ENCODE measurements at places on chromosomes 3 and 15.

- DNase-seq, result no peak
Observed at GRCh38 chr3:45417930-45418847, 29.8 kb downstream of the LARS2 start.

DNA sequence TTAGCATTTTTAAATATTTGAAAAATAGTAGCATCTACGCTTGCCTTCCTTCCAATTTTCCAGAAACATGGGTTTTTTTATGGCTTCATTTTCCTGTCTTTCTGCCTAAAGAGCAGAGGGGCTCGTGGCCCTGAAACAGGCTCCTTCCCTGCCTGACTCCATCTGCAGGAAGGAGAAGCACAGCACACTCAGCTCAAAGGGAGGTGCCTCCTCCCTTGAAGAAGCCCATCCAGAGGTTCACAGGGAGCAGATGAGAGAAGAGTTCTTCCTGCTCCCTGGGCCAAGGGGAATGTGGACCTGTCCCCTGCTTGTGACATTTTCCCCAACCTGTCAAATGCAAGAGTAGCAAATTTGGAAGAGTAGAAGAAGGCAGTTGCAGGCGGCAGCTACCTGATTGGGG, 55.8 kb downstream of the BBX start:
- DNase-seq, result no peak

GRCh38 chr15:78050826-78051225, 26.7 kb downstream of the TBC1D2B start:
- DNase-seq, result no peak

GRCh38 chr15:62588938-62589670, 424.0 kb upstream of the C2CD4B start:
- DNase-seq, result no peak

DNA sequence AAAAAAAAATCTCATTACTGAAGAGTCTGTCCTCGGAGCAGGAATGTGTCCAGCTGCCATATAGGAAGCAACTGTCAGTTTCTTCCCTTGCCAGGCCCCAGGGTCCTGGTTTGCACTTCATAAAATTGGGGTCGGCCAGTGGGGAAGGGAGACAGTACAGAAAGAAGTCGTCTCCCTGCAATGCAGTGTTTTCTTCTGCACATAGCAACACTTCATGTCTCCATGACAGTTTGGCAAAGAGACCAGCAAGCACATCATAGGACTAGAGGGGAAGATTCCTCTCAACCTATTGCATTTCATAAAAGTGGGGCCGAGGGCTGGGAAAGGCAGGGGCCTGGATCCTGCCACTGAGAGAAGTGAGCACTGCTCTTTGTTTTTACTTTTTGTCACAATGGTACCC, 138.2 kb upstream of the HACD2 start:
- DNase-seq, result no peak

GRCh38 chr3:169668072-169668956, 4.8 kb upstream of the MECOM start:
- DNase-seq, result no peak

- DNase-seq, result no peak
Observed at GRCh38 chr3:122745369-122746021, 48.1 kb downstream of the HSPBAP1 start.

- DNase-seq, result no peak
Observed at GRCh38 chr15:63447017-63447676, 57.2 kb upstream of the USP3 start.

GRCh38 chr15:50813089-50813488, 47.6 kb upstream of the SPPL2A start:
- no peak for DNase-seq

- no peak for DNase-seq
Observed at GRCh38 chr15:79769069-79769481, 127.7 kb downstream of the MTHFS start.

GRCh38 chr3:61194892-61195538, 56.2 kb downstream of the FHIT start:
- DNase-seq, result no peak

DNA sequence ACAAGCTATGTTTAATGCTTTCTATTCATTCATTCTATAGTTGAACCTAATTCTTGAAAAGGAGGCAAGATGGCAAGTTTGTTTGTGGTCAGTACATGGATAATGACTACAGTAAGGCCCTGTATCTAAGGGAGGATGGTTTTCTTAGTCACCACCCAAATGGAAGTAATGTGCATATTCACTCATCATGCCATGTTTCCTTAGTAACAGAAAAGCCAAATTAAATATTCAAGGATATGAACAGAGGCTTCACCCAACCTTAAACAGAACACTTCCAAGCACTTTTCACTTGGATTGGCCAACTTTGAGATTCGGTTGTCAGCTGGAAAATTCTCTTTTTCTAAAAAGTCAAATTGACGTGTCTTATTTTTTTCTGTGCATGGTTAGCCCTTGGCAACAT, 805.3 kb upstream of the LMCD1 start:
- no peak for DNase-seq

- no peak for DNase-seq
Observed at GRCh38 chr3:126986001-126986400, 3.1 kb downstream of the PLXNA1 start.

- DNase-seq, result no peak
Observed at GRCh38 chr15:78223396-78224022, 10.9 kb downstream of the ACSBG1 start.

GRCh38 chr3:17747890-17748247, 5.4 kb upstream of the TBC1D5 start:
- no peak for DNase-seq

GRCh38 chr3:181565416-181565815, 146.3 kb upstream of the SOX2 start:
- DNase-seq, result no peak

DNA sequence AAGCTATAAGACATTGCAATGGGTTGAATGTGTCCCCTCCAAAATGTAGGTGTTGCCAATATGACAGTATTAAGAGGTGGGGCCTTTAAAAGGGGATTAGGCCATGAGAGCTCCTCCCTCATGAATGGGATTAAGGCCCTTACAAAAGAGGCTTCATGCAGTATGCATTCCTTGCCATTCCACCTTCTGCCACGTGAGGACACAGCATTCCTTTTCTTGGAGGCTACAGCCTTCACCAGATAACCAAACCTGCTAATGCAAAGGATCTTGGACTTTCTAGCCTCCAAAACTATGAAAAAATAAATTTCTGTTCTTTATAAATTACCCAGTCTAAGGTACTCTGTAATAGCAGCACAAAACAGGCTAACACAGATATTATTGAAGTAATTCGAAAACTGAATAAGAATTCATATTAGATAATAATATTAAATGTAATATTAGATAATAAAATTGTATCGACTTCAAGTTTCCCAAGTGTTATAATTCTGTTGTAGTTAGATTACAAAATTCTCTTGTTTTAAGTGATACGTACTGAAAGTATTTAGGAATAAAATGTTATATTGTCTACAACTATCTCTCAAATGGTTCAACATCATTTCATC, 29.4 kb upstream of the ATP8B4 start:
- DNase-seq, result no peak

GRCh38 chr3:71052716-71053115, 530.8 kb downstream of the FOXP1 start:
- no peak for DNase-seq
